ENCODE measurements at places on chromosomes 7 and 10. TPM values are rescaled to one million over a fixed set of nuclear protein-coding genes. Genes with fewer than 3 reads are reported as not detected.

Gene CD36
- total RNA-seq, result 561 TPM

Gene GBX1
- total RNA-seq, result not detected

Gene GNGT1
- not detected for total RNA-seq

Gene IFIT1B
- total RNA-seq, result not detected

Data from fibroblast of the aortic adventitia (primary cell).